ENCODE measurements at places on chromosomes 2 and 18.

DNA sequence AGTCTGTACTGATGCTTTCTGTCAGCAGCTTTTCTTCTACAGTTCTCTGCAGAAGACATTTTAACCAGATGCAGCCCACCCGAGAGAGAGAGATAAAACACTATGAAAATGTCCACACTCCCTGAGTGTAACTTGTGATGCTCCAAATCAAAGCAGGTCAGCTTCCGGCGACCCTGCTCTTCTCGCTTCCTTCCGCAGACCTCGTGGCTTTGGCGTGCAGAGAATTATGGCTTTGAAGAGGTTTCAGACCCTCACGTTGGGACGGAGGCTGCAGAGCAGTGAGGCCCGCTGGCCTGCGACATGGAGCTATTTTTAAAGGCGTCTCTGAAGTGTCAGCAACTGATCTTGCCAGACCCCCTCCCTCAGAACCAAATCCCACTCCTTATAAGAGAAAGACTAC, 41.8 kb downstream of the TMEM163 start:
- DNase-seq, result no peak

DNA sequence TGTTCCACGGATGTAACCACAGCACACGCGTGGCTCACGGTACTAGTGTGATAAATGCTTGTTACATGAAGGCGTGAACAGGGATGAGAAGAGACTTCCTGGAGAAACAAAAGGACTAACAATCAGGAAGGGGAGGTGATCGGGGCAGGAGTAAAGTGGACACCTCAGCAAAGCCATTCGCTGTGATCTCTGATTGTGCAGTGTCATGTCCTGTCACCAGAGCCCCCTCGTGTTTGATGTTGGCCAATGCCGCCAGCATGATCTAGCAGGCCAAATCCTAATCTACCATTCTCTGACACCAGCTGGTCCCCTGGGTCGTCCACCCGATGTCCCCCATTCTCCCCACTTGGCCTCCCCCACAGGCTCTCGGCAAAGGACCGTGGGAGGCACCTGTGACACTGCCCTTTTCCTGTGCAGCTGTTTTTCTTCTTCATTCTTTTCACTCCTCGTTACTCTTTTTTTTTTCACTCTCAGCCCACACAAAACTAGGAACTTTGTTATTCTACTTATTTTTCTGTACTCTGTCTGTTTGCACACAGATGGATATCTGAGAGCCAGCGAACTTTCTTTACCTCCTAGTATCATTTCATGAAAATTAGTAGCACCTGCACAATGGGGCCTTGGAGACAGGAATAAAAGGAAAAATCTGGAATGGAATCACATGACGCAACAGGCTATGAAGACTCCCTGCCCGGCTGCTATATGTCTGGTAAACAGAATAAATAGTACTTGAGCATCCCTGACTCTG, 146.8 kb downstream of the TGIF1 start:
- DNase-seq, result peak; percentile 61

DNA sequence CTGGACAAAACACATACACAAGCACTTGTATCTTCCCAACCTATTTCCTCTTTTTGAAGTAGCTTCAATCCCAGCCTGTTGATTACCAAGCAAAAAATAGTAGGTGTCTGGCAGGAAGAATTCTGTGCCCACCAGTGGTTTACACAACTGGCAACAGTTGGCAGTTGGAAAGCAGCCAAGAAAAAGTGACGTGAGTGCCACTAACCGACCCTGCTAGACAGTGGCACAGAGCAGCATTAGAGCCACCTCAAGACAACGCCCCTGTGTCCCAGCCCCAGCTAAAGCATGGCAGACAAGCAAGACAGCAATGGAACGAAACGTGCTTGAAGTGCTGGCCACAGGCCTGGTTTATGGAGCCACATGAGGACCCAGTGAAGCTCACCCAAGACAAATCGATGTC, 379.6 kb downstream of the FBXO15 start:
- DNase-seq, result no peak

DNA sequence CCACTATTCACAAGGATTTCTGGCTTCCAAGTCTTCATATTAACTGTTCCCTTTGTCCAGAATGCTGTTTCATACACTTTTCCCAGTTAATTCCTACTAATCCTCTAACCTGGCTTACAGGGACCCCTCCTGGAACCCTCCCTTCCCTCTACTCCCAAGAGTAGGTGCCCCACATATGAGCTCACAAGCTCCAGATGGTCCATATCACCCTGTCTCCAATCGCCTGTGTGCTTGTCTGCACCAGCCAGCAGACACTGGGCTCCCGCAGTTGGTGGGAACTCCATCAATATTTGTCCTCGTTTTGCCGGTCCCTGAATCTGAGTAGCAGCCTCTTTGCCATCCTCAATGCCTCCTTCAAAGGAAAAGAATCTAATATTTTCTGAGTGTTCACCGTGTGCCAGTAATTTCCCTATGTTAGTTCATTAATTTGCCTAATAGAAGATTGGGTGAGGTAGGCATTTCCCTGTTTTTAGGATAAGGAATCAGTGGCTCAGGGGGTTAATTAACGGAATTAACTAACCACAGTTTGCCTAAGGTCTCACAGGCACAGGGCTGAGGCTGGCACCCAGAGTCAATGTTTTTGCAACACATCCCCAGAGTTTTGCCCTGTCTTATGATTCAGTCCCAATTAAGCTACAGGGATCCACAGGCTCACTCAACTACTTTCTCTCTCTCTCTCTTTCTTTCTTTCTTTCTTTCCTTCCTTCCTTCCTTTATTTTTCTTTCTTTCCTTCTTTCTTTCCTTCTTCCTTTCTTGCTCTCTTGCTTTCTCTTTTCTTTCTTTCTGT, 141.6 kb upstream of the CYP1B1 start:
- DNase-seq, result no peak

GRCh38 chr18:78861116-78861515, 118.5 kb upstream of the SALL3 start:
- DNase-seq, result no peak

DNA sequence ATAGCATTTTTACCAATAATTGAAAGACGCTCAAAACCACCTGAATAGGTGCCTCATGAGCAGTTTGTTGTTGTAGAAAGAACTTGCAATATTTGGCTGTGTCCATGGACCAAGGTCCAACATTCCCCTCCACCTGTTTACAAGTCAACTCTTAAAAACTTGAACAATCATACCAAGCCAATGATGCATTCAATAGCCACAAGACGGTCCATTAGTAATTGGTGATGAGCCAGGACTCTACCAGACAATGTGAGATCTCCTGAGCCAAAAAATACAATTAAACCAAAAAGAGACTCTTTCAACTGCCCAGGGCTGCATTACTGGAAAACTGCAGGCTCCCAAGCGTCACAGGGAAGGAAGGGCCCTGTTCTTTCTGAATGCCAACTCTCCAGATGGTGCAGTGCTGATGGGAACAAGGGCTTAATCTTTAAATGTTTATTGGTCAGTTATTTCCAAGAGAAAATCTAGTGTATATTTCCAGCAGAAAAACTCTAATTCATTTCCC, 118.8 kb upstream of the EPB41L3 start:
- no peak for DNase-seq

DNA sequence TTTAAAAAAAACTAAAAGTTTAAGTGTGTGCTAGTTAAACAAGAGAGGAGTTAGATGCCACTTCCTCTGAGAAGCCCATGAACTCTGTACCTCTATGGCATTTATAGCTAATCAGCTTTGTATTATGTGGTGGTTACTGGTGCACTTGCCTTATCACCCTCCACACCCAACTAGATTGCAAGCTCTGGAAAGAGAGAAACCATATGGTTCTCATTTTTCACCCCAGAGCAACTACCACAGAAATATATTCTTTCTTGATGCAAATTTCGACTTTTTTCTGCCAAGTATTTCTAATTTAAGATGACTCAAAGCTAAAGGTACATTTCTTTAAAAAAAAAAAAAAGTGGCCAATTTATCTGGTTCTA, 24.2 kb downstream of the RAPH1 start:
- DNase-seq, result no peak

GRCh38 chr2:186909095-186909494, 60.1 kb upstream of the ZSWIM2 start:
- DNase-seq, result no peak

- no peak for DNase-seq
Observed at GRCh38 chr2:169573974-169574299, 272 bp upstream of the FASTKD1 start.

DNA sequence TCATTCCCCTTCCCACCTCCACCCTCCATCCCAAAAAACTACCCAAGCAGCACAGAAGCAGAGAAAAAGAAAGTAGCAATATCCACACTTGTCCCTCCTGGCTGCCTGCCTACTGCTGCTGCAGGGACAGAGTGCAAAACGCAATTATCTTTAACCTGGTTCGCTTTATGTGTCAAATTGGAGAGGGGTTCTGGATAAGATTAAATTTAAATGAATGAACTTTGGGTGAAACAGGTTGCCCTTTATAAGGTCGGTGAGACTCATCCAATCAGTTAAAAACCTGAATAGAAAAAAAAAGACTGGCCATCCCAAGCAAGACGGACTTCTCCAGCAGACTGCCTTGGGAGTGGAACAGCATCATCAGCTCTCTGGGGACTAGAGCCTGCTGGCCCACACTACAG, 62.6 kb downstream of the ANKRD44 start:
- DNase-seq, result no peak

GRCh38 chr2:226098861-226099745, 699.6 kb downstream of the NYAP2 start:
- DNase-seq, result no peak

Measured in H9 (cell line).